ENCODE measurements at places on chromosomes 2 and 18. TPM values are rescaled to one million over a fixed set of nuclear protein-coding genes. Genes with fewer than 3 reads are reported as not detected.

DTNA gene
- polyA plus RNA-seq: 119 TPM

CYTIP gene
- 3.5 TPM for polyA plus RNA-seq

RIT2 gene
- 0.65 TPM for polyA plus RNA-seq

GULP1 gene
- polyA plus RNA-seq: 36.2 TPM

IL18R1 gene
- 3.3 TPM for polyA plus RNA-seq

MARCO gene
- polyA plus RNA-seq: 21.7 TPM
